Activated CD4-positive, alpha-beta T cell treated with anti-CD3 and anti-CD28 coated beads for 36 hours (primary cell): ENCODE measurements at places on chromosomes 1 and 21. TPM values are rescaled to one million over a fixed set of nuclear protein-coding genes. Genes with fewer than 3 reads are reported as not detected.

GRCh38 chr1:216643176-216643575 lies 80.1 kb downstream of the ESRRG start:
- no peak overlapping the region for H3K4me3 ChIP-seq
- H3K36me3 ChIP-seq = no peaks in the 10 kb centered on the region
- no peak overlapping the region for H3K27ac ChIP-seq
- H3K4me1 ChIP-seq = no peaks in the 10 kb centered on the region
- H3K27me3 ChIP-seq = no peaks in the 10 kb centered on the region

DNA sequence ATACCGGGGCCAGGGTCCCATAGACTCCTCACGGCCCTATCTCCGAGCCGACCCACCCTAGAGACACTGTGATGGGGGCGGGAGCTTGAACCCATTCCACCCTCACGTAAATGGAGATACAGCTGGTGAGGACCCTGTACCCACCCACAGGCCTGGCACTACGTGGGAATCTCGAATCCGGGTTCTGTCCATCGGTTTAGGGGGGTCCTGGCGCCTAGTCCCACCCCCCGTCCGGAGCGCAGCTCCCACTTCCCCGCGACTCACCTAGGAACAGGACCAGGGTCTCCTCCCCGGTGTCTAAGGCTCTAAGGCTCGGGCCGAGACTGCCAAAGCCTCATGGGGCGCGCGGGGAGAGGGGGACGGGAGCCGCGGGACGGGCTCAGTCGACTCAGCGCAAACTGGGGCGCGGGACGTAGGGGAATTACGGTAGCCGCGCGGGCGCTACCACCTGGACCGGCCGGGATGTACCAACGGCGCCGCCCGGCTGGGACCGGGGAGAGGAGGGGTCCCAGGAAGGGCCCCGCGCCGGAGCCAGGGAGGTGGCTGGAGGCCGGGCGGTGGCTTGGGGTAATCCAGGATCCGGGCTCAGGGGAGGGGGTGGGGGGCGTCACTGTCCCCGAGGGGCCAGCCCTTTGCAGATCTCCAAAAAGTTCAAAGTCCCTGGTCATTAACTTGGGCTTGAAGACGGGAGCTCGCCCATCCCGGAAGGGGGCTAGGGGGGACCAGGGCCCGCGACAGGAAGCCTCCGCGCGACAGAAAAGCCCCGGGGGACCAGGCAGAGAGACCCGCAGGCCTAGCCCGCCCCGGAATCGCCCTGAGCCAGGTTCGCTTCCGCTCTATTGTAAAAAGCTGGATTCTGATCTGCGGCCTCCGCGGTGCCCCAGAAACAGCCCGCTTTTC lies 1.0 kb downstream of the PLEKHG5 start:
- H3K36me3 ChIP-seq = no peaks in the 10 kb centered on the region
- H3K4me3 ChIP-seq = peak overlapping the region; percentile 74
- H3K4me1 ChIP-seq = peaks cover 18% of the 10 kb centered on the region
- DNase-seq = peak; percentile 81
- peaks cover 9% of the 10 kb centered on the region for H3K27me3 ChIP-seq

- no peak overlapping the region for H3K4me3 ChIP-seq
- no peak overlapping the region for H3K27ac ChIP-seq
- DNase-seq = no peak
- H3K4me1 ChIP-seq = no peaks in the 10 kb centered on the region
- H3K36me3 ChIP-seq = no peaks in the 10 kb centered on the region
- H3K27me3 ChIP-seq = peaks cover 4% of the 10 kb centered on the region
Measured at GRCh38 chr1:30919025-30919881, 10.7 kb upstream of the SDC3 start.

GRCh38 chr1:237141502-237141901 lies 99.5 kb downstream of the RYR2 start:
- no peaks in the 10 kb centered on the region for H3K4me1 ChIP-seq
- H3K36me3 ChIP-seq = no peaks in the 10 kb centered on the region
- H3K4me3 ChIP-seq = no peak overlapping the region
- peaks cover 2% of the 10 kb centered on the region for H3K27me3 ChIP-seq
- H3K27ac ChIP-seq = no peak overlapping the region
- no peak for DNase-seq

GRCh38 chr1:32954168-32954567 lies 10.4 kb downstream of the RNF19B start:
- no peak for DNase-seq
- H3K4me3 ChIP-seq = no peak overlapping the region
- no peaks in the 10 kb centered on the region for H3K27me3 ChIP-seq
- H3K36me3 ChIP-seq = peaks cover 7% of the 10 kb centered on the region

DNA sequence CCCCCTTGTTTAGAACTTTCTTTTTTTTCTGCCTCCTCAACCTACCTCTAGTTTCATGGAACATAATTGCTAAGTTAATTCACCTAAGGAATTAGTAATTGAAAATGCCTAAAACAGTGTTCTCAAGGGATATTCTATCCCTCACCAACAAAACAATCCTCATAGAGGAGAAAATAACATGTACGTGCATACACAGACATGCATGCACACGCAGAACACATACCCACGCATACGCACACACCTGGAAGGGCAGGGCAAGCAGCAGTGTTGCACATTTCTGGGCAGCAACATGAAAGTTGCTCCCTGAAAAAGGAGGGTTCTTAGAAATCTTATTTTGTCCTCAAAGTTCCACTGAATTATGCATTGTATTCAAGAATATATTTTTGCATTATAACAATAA lies 76.6 kb downstream of the HHAT start:
- no peaks in the 10 kb centered on the region for H3K36me3 ChIP-seq
- H3K27me3 ChIP-seq = no peaks in the 10 kb centered on the region
- H3K4me1 ChIP-seq = peaks cover 8% of the 10 kb centered on the region
- DNase-seq = no peak

DNA sequence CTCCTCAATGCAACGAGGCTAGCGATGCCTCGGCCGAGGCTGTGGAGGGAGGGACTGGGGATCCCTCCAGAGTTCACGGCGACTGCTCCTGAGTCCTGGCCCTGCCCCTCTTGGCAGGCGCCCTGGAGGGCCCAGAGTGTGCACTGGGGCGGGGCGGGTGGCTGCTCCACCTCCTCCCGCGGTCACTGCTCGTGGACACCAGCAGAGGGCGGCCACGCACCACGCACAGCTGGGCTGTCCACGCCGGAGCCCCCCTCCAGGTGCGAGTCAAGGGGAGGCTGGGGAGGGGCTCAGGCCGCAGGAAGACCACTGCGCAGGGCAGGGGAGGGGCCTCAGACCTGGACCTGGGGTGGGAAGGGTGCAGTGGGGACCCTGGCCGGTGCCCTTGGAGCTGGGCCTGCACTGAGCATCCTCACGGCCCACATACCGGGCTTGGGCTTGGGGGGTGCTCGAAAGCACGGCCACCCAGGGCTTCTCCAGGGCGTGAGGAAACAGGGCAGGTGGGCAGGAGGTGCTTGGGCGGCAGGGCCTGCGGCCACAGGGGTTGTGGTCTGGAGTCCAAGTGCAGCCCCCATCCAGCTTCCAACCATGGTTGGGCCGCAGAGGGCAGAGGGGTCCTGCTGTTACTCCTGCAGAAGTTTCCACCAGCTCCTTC lies 20.6 kb upstream of the TTC34 start:
- H3K4me1 ChIP-seq = no peaks in the 10 kb centered on the region
- no peak overlapping the region for H3K27ac ChIP-seq
- peaks cover 3% of the 10 kb centered on the region for H3K27me3 ChIP-seq
- H3K4me3 ChIP-seq = no peak overlapping the region
- no peaks in the 10 kb centered on the region for H3K36me3 ChIP-seq
- peak; percentile 74 for DNase-seq

DNA sequence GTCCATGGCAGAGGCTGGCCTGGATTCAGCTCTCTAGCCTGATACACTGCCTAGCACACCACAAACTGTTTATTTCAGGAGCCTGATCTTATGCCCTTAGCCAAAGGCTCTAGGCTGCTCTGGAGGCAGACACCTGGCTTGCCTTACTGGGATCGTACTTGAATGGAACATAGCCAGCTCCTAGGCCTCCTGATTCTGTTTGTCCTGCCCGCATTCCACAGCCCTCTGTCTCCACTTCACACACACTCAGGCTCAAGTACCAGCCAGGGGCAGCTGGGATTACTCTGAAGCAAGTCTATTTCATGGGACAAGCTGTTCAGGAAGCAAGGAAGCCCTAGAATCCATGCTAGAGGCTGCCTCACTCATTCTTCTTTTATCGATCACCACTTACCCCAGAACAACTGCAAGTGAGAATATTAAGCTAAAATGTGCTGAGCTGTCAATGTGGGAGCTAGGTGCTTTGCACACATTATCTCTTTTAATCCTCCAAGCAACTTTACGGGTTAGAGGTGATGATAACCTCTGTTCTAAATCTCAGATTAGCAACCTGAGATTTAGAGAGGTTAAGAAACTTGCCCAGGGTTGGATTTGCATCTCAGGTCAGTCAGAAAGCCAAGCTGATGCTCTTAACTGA lies 31.1 kb upstream of the CYP4B1 start:
- DNase-seq = no peak
- no peaks in the 10 kb centered on the region for H3K4me1 ChIP-seq
- no peak overlapping the region for H3K4me3 ChIP-seq
- no peak overlapping the region for H3K27ac ChIP-seq
- peaks cover 16% of the 10 kb centered on the region for H3K27me3 ChIP-seq
- peaks cover 6% of the 10 kb centered on the region for H3K36me3 ChIP-seq

DNA sequence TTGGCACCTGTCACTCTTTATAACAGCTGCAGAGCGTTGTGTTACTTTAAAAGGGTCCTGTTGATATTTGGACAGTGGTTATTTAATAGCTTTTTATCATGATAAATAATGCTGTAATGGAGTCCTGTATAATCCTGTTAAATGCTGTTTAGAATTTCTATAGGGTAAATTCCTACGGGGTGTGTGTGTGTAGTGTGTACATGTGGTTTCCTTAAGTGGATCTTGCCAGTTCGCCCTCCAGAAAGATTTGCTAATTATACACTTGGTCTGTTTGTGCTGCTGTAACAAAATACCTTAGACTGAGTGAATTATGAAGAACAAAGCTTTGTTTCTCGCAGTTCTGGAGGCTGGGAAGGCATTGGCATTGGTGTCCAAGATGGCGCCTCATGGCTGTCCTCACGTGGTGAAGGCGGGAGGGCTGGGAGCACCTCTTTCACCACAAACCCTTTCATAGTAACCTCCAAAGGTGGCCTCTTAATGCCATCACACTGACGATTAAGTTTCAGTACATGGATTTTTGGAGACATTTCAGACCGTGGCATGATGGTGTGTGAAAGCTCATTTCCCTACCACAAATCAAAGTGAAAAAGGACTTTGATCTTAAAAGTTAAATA lies 11.2 kb downstream of the PRMT2 start:
- H3K4me3 ChIP-seq = no peak overlapping the region
- H3K27me3 ChIP-seq = no peaks in the 10 kb centered on the region
- peaks cover 77% of the 10 kb centered on the region for H3K36me3 ChIP-seq

DNA sequence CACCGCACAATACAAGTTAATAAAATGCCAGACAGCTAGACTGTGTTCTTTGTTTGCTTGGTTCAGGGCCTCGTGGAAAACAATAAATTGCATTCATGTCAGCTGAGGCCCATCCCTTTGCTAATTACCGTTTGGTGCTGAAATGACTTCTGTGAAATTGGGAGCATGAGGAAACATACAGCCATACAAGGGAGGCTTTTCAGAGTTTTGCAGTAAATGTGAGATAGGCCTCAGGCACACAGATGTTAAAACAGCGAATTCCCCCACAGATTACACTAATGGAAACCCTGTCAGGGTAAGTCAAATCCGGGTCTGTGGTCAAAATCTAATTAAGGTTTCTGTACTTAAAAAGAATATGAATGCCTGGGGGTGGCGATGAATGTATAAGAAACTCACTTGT lies 173.5 kb upstream of the LMO4 start:
- peaks cover 30% of the 10 kb centered on the region for H3K27me3 ChIP-seq
- no peak for DNase-seq
- H3K36me3 ChIP-seq = no peaks in the 10 kb centered on the region
- peaks cover 15% of the 10 kb centered on the region for H3K4me1 ChIP-seq
- H3K4me3 ChIP-seq = no peak overlapping the region
- no peak overlapping the region for H3K27ac ChIP-seq

- no peaks in the 10 kb centered on the region for H3K27me3 ChIP-seq
- no peak for DNase-seq
- no peaks in the 10 kb centered on the region for H3K4me1 ChIP-seq
- H3K27ac ChIP-seq = no peak overlapping the region
- H3K4me3 ChIP-seq = no peak overlapping the region
Measured at GRCh38 chr1:2374252-2375155, 16.9 kb downstream of the MORN1 start.

Gene PRRX1
- not detected for total RNA-seq

Gene UQCRH
- total RNA-seq = 391 TPM

Gene ITLN2
- not detected for total RNA-seq

Gene DCST1
- total RNA-seq = not detected
